ENCODE measurements at places on chromosomes 12 and 14. TPM values are rescaled to one million over a fixed set of nuclear protein-coding genes. Genes with fewer than 3 reads are reported as not detected.

DICER1 gene
- 29.1 TPM for total RNA-seq

OR4E2 gene
- total RNA-seq: under 0.01 TPM

TRHDE gene
- total RNA-seq: under 0.01 TPM

COCH gene
- 2.2 TPM for total RNA-seq

PABPN1 gene
- 78.6 TPM for total RNA-seq

SERPINA1 gene
- 3.8 TPM for total RNA-seq

KRT85 gene
- not detected for total RNA-seq

CAPZA3 gene
- total RNA-seq: not detected

CCDC177 gene
- total RNA-seq: under 0.01 TPM

BIN2 gene
- total RNA-seq: 36.1 TPM

SIX1 gene
- not detected for total RNA-seq

MAGOHB gene
- 2.7 TPM for total RNA-seq

KRT3 gene
- not detected for total RNA-seq

CTSG gene
- 7.5 TPM for total RNA-seq

IFNG gene
- not detected for total RNA-seq

TAS2R31 gene
- total RNA-seq: 5.1 TPM

COA8 gene
- total RNA-seq: 5.1 TPM

EAPP gene
- 35.5 TPM for total RNA-seq

Data from hematopoietic multipotent progenitor cell (in vitro differentiated cells).